ENCODE measurements at places on chromosomes 3 and 15. TPM values are rescaled to one million over a fixed set of nuclear protein-coding genes. Genes with fewer than 3 reads are reported as not detected.

- DNase-seq: peak; percentile 26
These were observed 313.3 kb downstream of the SATB1 start for GRCh38 chr3:18111796-18112232.

GRCh38 chr3:89411201-89411600 lies 303.8 kb downstream of the EPHA3 start:
- no peak for DNase-seq

DNA sequence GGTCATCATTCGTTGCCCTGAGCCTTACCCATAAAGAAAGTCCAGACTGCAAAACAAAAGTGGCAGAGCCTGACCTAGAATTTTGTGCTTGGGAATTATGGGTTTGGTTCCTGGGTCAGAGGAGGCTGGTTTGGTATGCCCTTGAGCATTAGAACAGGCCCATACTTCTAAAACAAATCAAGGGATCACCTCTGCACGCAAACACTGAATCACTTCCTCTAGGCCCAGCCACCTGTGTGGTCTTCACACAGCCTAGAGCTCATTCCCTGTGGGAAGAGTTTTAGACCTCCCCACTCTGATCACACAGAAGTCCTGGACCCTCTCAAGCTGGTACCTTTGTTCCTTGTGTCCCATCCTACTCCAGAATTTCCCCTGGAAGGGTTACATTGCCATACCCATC lies 59.4 kb downstream of the B3GNT5 start:
- DNase-seq: no peak

GRCh38 chr3:30962084-30962483 lies 67.6 kb upstream of the GADL1 start:
- no peak for DNase-seq

- peak; percentile 39 for DNase-seq
These were observed 19.1 kb downstream of the ZNF710 start for GRCh38 chr15:90020021-90020735.

DNA sequence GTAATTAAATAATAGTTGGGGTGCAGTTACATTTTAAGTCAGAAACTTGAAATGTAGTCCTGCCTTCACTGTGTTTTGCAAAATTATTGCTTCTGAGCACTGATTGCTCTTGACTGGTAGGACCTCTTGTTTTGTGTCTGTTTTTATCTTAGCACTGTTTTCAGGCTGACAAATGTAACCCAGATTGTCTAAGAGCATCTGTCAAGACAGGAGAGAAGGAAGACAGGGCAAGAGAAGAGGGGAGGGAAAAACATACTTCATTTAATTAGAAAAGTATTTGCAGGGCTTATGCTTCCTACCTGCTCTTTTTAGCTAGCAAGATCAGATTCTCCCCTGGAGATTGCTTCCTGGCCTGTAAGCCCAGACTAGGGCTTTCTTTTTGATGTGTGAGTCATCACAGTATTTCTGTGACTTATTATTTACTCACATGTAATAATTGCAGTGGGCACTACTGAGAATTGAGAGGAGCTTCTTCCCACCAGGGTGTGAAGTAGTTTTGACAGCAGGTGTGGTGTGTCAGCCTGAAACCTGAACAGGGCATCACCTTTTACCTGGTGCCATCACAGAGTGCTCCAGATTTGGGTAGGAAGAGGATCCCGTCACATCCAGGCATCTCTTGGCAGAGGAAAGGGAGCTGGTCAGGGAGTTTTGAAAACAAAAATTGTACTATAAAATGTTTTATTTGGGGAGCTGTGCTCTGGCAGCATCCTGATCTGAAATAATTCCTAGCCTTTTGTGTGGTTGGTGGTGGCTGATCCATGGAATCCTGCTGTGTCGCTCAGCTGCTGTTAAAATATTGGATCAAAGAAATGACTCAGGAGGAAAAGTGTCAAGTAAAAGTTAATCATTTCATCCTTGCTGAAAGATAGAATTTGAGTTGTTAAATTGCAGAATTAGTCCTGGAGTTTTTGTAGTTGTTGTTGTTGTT lies 98.2 kb downstream of the TMEM108 start:
- DNase-seq: no peak

KLF15 gene
- 10.5 TPM for total RNA-seq

DNA sequence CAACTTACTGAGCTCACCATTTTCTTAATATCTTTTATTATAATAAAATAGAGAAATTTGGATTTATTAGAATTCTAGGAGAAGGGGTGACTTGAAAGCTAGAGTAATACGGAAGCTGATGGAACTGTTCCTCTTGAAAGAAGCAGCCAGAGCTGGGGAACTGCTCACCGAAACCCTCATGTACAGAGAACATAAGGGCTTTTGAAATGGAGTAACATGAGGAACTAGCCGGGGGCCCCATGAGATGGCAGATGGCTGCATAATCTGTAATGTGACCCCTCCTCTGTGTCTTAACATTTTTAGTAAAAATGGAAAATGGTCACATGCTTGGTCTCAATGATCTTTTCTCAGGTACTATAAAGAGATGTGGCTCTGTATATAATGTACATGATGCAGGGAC lies 15.7 kb upstream of the DYNC1LI1 start:
- no peak for DNase-seq

TRPC1 gene
- 18.3 TPM for total RNA-seq

SLC22A14 gene
- 0.03 TPM for total RNA-seq

DNA sequence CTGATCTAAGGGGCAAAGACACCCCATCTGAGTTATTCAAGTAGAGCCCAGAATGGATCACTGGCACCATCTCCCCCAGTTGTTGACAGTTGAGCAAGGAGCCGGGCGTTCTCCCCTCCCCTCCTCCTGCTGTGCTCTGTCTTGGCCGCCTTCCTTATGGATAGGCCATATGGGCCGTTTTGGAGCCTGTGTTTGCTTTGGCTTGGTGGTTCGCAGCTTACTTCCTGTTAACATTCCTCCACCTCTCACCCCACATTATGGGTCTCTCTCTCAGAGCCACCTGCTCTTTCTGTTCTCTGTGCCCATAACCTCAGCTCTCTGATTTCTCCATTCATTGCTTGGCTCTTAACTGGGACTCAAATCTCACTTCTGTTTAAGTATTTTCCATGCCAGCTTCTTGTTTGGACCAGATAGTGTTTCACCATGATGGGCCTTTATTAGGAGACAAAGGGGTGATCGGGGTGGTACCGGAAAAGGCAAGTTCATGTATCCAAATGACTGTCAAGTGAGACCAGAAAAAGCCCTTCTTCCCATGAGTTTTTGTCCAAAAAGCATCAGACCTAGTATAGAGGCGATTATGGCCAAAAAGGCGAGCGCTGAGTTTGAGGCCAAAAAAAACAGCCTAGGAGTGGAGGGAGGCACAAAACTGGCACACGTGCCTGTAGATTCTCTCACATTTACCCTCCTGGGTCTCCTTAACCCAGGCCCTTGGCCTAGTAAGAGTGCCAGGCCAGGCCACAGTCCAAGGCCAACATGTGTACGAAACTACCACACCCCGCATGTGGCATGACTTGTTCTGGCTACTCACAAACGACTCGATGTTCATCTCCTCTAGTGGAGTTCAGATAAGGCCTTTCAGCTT lies 62.6 kb downstream of the DUT start:
- no peak for DNase-seq

FAM107A gene
- total RNA-seq: 0.07 TPM

GRCh38 chr15:61841466-61841865 lies 218.8 kb downstream of the VPS13C start:
- no peak for DNase-seq

HMCES gene
- total RNA-seq: 28.1 TPM

GRCh38 chr3:61649381-61650170 lies 88.2 kb downstream of the PTPRG start:
- no peak for DNase-seq

DNA sequence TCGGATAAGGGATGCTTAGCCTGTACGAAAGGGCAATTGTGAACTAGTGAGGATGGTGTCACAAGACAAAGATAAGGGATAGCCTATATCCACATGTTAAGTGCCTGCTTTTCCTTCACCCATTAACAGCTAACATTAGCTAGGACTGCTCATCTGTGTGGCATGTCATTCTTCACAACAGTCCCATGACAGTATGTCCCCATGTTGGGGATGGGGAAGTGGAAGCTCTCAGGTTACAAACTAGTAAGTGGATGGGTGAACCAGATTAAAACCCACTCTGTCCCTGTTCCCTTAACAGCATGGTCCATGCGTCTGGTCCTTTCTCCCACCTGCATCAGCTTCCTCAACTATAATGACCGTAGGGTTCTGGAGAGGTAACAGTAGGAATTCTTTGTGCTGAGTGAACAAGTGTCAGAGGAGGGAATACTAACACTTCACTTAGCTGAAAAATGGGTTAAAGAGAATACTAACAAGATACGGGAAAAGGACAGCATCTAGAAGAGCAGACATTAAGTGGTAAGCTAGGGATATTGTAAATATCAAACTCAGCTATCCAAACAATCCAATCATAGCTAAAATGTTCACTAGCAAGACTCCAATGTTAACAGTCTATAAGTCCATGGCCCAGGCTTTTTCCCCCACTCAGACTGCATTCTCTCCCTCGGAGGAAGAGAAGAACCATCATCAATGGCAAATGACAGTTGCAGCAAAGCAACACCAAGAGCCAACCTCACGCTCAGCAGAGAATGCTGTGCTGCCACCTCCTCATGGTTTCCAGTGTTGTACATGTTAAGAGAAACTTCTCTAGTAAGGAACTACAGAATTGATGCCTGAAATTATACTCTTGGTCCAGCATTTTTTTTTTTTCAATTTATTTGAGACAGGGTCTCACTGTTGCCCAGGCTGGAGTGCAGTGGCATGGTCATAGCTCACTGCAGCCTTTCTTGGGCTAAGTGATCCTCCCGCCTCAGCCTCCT lies 5.0 kb downstream of the RPLP1 start:
- no peak for DNase-seq

DNA sequence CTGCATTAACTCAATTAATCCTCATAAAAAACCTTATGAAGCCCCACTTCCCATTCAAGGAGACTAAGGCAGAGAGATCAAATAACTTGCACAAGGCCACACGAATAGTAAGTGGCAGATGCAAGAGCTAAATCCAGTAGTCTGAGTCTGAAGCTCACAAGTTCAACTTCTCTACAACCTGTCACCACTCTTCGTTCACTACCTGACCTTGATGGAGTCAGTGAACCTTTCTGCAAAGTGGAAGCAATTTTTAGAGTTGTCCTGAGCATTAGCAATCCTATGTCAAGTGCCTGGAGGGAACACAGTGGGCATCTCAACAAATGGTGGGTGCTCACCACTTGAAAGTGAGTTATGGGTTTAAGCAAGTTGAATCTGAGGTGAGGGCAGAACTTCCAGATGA lies 2.1 kb upstream of the SPINT1 start:
- no peak for DNase-seq

GRCh38 chr15:81724536-81724935 lies 321.3 kb downstream of the MEX3B start:
- DNase-seq: no peak

CIDEC gene
- total RNA-seq: not detected

ATP13A5 gene
- 0.03 TPM for total RNA-seq

DNA sequence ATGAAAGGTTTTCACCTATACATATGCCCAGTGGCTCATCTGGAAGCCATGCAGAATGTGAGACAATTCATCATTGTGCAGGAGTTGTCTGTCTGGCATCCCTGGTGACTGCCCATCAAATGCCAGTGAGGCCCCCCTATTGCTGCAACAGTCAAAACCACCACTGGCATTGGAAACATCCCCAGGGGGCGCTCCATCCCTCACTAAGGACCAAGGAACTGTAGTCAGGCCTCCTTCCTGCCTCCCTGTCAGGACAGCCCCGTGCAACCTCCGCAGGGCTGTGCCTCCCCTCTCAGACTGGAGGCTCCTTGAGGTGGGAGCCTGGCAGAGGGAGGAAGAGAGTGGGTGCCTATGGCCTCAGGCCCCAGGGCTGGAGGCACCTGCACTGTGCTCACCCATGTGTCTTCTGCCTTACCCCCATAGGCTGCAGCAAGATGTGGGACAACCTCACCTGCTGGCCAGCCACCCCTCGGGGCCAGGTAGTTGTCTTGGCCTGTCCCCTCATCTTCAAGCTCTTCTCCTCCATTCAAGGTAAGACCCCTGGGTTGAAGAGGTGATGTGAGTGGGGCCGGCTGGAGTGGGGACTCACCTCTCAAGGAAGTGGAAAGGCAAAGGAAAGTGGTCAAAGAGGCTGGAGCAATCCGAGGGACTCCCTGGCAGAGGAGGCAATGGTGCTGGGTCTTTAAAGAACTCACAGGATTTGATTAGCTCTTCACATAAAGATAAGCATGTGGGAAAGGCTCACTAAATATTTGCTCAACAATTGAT lies 16.5 kb downstream of the VIPR1 start:
- peak; percentile 87 for DNase-seq

IFT57 gene
- total RNA-seq: 29.6 TPM

SEMA3G gene
- 2.2 TPM for total RNA-seq

GRCh38 chr15:39235084-39235795 lies 345.6 kb upstream of the THBS1 start:
- DNase-seq: no peak

- peak; percentile 70 for DNase-seq
These were observed 5.4 kb downstream of the ISL2 start for GRCh38 chr15:76342058-76342381.

ISG20 gene
- total RNA-seq: 0.14 TPM

GRCh38 chr3:71694358-71694999 lies 30.7 kb downstream of the EIF4E3 start:
- no peak for DNase-seq

KLF13 gene
- total RNA-seq: 36.5 TPM

SH3GL3 gene
- 6.8 TPM for total RNA-seq

DNA sequence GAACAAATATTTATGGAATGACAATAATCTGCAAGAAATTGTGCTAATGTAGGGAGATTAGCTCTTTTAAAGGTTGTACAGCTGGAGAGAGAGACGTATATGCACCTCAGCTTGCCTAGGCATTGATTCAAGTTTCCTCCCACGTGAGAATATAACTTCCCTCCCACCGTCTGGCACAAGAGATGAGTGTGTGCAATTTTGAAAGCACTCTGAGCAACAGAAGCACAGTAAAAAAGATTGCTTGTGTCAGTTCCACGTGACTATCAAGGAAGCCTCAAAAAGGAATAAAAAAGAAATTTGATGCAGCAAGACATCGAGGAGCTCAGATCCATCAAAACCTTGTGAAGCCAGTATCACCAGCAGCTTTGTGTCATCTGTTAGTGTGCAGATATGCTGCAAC lies 435.3 kb downstream of the TUSC7 start:
- no peak for DNase-seq

DNA sequence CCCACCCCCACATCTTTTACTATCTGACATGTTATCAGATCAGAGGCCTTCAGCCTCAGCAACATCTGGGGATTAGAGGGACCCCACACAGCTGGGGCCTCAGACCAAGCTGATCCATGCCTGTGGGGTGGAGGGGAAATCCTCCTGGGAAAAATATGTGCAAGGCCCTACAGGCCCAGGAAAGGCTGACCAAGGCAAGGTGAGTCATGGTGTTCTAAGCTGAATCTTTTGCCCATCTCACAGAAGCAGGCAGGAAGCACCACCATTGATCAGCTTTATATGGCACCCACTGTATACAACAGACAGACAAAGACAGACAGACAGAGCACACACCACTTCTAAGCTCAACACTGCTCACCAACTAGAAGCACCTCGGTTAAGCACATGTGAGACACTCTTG lies 12.4 kb upstream of the PARP6 start:
- no peak for DNase-seq

DNA sequence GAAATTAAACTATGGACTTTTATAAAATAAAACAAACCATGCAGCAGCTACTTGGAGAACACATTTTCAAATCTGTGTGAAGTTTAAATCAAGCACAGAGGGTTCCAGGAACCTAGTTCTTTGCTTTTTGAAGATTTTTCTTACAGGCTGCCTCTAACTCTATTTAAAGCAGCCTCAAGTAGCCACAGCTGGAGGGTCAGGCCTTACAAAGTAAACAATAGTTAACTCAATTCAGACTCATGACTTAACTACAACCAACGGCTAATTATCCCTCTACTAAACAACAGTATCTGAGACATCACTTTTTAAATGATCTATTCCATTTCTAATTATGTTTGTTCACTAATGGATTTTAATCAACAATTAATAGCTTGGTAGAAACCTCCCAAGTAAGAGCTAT lies 9.8 kb downstream of the LRIG1 start:
- no peak for DNase-seq

Measured in H7 (cell line).